A673 (cell line): ENCODE measurements at places on chromosomes 7 and 10.

GRCh38 chr7:92246360-92247101 lies 757 bp downstream of the ANKIB1 start:
- H3K4me3 ChIP-seq: peak overlapping the region; percentile 83
- no peaks in the 10 kb centered on the region for H3K27me3 ChIP-seq
- peaks cover 5% of the 10 kb centered on the region for H3K36me3 ChIP-seq
- H3K27ac ChIP-seq: peak overlapping the region; percentile 83
- DNase-seq: peak; percentile 51

GRCh38 chr10:31374146-31374696 lies 55.2 kb downstream of the ZEB1 start:
- no peaks in the 10 kb centered on the region for H3K4me1 ChIP-seq
- no peak for DNase-seq
- H3K36me3 ChIP-seq: no peaks in the 10 kb centered on the region
- H3K27me3 ChIP-seq: no peaks in the 10 kb centered on the region
- H3K27ac ChIP-seq: no peak overlapping the region

GRCh38 chr7:9680713-9681112 lies 1247.3 kb downstream of the NXPH1 start:
- no peaks in the 10 kb centered on the region for H3K36me3 ChIP-seq
- H3K4me1 ChIP-seq: no peaks in the 10 kb centered on the region
- DNase-seq: no peak
- H3K27ac ChIP-seq: no peak overlapping the region
- no peak overlapping the region for H3K4me3 ChIP-seq

- no peak overlapping the region for H3K4me3 ChIP-seq
- no peaks in the 10 kb centered on the region for H3K27me3 ChIP-seq
- no peaks in the 10 kb centered on the region for H3K4me1 ChIP-seq
- H3K36me3 ChIP-seq: no peaks in the 10 kb centered on the region
Observed at GRCh38 chr7:134737566-134738345, 41.7 kb upstream of the CALD1 start.

DNA sequence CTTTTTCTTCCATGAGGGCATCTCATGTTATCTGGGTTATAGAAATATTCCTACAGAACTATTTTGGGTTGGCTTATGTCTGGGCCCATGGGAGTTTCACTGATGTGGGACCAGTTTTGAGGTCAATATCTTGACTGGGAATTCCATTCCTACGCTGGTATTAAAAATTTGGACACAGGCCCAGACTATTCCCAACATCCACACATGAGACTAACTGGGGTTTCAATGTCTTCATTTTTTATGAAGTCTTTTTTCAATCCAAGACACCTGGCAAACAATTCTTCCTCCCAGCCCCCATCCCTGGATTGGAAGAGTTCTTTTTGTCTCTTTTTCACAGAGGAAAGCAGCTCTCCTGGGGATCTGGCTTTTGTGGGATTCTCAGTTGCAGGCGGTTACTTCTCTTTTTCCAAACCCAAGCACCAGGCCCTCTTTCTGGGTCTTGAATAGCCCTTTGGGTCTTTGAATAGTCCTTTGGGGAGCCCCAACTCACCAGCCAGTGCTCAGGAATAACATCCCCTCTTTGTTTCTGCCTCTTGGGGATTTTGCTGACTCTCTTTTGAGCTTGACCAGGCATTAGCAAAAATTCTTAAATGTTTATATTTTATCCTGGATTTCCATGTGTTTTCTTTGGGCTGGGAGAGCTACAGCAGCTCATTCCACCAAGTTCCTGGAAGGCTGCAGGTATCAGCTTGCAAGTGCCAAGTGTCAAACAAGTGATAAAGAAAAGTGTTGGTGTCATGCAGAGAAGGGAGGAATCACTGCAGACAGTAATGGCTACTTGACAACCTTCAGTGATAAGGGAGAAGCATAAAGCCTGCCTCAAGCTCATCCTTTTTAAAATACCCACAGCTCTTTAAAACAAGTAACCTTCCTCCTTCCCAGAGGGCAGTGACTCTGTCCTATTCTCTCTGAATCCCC lies 234.3 kb downstream of the ADAM12 start:
- H3K36me3 ChIP-seq: no peaks in the 10 kb centered on the region
- peaks cover 38% of the 10 kb centered on the region for H3K4me1 ChIP-seq
- H3K27ac ChIP-seq: no peak overlapping the region
- no peaks in the 10 kb centered on the region for H3K27me3 ChIP-seq
- no peak overlapping the region for H3K4me3 ChIP-seq

DNA sequence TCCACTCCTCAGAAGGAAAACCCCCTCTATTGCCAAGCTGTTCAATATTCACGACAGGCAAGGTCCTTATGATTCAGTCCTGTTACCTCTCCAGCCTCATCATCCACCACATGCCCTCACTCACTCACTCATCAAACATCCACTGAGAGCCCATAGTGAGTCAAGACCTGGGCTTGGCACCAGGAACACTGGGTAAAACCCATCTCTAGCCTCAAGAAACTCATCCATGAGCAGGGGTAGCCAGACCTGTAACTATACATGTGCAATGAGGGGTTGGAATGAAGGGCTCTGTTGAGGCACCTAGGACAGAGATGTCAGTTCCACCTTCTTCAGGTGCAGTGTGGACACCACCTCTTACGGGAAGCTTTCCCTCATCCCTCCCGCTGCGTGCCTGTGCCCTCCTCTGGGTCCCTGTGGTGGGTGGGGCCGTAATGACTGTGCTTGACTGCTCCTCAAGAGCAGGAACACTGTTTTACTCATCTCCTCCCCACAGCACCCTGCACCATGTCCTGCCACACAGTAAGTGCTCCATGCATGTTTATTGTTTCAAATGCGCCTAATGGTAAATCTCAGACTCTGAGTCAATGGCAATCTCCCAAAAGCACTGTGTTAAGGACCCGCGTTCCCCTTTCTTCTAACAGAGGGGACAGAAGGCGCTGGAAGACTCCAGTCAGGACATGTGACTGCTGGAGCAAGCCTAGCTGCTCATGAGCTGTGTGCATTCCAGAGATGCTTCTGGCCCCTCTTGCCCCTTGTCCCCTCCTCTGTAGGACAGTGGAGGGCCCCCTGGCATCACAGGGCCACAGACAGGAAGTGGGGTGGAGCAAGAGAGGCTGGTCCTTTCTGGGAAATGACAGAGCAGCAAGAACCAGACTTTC lies 95.4 kb downstream of the HIPK2 start:
- H3K27me3 ChIP-seq: no peaks in the 10 kb centered on the region
- no peak for DNase-seq
- H3K4me1 ChIP-seq: peaks cover 12% of the 10 kb centered on the region
- no peak overlapping the region for H3K4me3 ChIP-seq
- H3K27ac ChIP-seq: no peak overlapping the region
- no peaks in the 10 kb centered on the region for H3K36me3 ChIP-seq

DNA sequence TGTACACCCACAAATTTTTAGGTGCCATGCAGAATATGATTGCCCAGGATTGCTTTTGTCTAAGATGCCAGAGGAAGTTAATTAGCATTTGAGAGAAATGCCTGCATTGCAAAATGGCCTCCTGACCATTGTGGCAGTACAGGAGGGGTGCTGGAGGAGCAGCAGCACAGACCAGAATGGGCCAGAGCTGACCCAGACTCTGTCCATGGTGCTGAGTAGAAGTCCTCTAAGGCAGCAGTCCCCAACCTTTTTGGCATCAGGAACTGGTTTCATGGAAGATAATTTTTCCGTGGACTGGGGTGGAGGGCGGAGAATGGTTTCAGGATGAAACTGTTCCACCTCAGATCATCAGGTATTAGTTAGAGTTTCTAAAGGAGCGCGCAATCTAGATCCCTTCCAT lies 217.8 kb upstream of the AGK start:
- no peak overlapping the region for H3K27ac ChIP-seq
- no peak for DNase-seq
- H3K36me3 ChIP-seq: no peaks in the 10 kb centered on the region
- H3K4me1 ChIP-seq: no peaks in the 10 kb centered on the region
- no peak overlapping the region for H3K4me3 ChIP-seq

DNA sequence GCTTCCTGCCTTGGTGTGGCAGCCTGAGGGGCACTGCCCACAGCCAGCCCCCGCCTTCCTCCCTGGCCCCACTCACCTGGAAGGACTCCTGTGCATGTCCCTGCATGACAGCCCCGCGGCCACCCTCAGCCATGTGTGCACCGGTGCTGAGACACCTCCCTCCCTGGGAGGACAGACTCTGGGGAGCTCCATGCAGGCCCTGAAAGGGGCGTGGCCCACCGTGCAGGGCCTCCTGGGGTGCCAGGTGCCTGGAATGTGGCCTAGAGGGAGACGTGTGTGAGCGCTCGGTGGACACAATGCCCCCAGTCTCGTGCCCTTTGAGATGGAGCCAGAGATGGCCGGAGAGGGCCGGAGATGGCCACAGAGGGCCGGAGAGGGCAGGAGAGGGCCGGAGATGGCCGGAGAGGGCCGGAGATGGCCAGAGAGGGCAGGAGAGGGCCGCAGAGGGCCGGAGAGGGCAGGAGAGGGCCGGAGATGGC lies 59.1 kb upstream of the PPP2R2D start:
- no peak overlapping the region for H3K4me3 ChIP-seq
- H3K27me3 ChIP-seq: no peaks in the 10 kb centered on the region
- no peak for DNase-seq
- no peaks in the 10 kb centered on the region for H3K4me1 ChIP-seq
- no peak overlapping the region for H3K27ac ChIP-seq

- peaks cover 29% of the 10 kb centered on the region for H3K4me1 ChIP-seq
- no peaks in the 10 kb centered on the region for H3K36me3 ChIP-seq
- H3K27me3 ChIP-seq: no peaks in the 10 kb centered on the region
- peak overlapping the region; percentile 80 for H3K27ac ChIP-seq
Observed at GRCh38 chr7:122983261-122983660, 12.2 kb downstream of the TAS2R16 start.

GRCh38 chr10:43068136-43068395 lies 8.8 kb upstream of the RET start:
- H3K27me3 ChIP-seq: no peaks in the 10 kb centered on the region
- H3K36me3 ChIP-seq: no peaks in the 10 kb centered on the region
- no peak overlapping the region for H3K4me3 ChIP-seq
- peaks cover 14% of the 10 kb centered on the region for H3K4me1 ChIP-seq

DNA sequence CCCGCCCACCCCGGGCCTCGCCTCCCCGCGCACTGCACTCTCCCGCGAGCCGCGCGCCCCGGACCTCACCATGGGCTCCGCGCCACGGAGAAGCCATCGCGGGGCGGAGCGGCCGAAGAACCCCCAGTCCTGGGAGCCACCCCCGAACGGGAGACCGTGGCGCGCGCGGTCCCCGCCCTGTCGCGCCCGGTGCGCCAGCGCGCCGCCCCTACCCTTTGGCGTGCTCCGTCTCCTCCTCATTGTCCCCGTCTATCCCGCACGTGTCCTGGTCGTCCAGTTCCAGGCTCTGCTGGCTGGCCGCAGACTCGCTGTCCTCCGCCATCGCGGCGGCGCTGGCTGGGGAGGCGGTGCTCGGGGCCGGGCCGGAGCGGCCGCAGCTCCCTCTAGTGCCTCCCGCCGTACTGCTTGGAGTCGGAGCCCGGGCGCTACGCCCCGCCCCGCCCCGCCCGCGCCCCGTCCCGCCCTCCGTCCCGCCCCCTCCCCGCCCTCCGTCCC lies at the start of gene NMT2:
Gene NMT2 (minus strand): TSS at position 403 of the 495 bp plus-strand sequence. CDS start 81 bp downstream, at position 322.
- H3K4me1 ChIP-seq: peaks cover 26% of the 10 kb centered on the region
- H3K27ac ChIP-seq: peak within 1 kb of the TSS; percentile 80
- H3K36me3 ChIP-seq: no peaks in the 10 kb centered on the region
- peak within 1 kb of the TSS; percentile 95 for H3K4me3 ChIP-seq
- DNase-seq: peak; percentile 87

DNA sequence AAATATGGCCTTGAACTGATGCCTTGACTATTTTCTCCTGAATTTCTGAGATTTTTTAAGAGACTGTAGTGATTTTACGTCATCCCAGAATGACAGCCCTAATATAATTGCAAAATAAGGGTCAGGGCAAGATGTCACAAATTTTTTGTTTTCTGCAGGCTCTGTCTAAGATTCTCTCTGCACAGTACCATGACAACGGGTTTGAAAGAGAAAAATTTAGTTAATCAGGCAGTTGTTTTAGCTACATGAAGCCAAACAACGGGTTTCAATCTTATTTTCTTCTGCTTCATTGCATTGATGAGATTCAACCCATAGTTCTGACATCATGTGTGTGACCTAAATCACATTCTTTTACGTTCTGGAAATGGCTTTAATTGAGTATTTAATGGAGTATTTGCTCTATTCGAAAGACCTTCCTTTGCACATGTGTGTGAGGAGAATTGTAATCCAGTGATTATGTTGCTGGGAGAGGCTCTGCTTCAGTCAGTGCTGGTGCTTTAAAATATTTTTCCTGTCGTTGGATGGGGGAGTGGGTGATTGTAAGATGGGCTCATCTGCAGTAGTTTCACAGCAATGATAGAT lies 118.0 kb upstream of the RHOBTB1 start:
- H3K4me1 ChIP-seq: no peaks in the 10 kb centered on the region
- no peaks in the 10 kb centered on the region for H3K27me3 ChIP-seq
- no peaks in the 10 kb centered on the region for H3K36me3 ChIP-seq

- no peaks in the 10 kb centered on the region for H3K4me1 ChIP-seq
- peaks cover 3% of the 10 kb centered on the region for H3K27me3 ChIP-seq
- H3K27ac ChIP-seq: no peak overlapping the region
- no peaks in the 10 kb centered on the region for H3K36me3 ChIP-seq
- DNase-seq: no peak
Observed at GRCh38 chr10:126064512-126064911, 168.1 kb downstream of the FANK1 start.

DNA sequence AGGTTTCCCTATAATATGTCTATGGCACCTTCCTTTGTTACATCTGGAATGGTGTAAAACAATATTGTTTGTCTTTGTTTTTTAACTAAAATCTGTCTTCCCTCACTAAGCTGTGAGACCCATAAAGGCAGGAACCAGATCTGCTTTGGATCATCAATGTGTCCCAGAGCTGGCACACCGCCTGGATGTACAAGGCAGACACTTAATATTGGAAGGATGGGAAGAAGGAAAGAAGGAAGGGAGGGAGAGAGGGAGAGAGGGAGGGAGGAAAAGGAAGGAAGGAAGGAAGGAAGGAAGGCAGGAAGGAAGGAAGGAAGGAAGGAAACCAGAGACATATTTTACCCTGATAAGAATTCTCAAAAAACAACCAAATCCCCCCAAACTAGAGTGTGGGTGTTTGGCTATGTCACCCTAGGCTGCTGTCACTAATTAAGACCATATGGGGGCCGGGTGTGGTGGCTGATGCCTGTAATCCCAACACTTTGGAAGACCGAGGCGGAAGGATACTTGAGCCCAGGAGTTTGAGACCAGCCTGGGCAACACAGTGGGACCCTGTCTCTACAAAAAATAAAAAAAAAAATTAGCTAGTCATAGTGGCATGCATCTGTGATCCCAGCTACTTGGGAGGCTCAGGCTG lies 59.6 kb downstream of the SH3PXD2A start:
- peak; percentile 97 for DNase-seq
- no peak overlapping the region for H3K4me3 ChIP-seq
- no peaks in the 10 kb centered on the region for H3K27me3 ChIP-seq

- H3K4me1 ChIP-seq: no peaks in the 10 kb centered on the region
- H3K36me3 ChIP-seq: no peaks in the 10 kb centered on the region
- no peak overlapping the region for H3K4me3 ChIP-seq
- no peak overlapping the region for H3K27ac ChIP-seq
- H3K27me3 ChIP-seq: no peaks in the 10 kb centered on the region
- DNase-seq: no peak
Observed at GRCh38 chr7:108598914-108599580, 29.4 kb downstream of the DNAJB9 start.

GRCh38 chr10:24344279-24344678 lies 135.3 kb downstream of the KIAA1217 start:
- peak; percentile 77 for DNase-seq
- H3K27me3 ChIP-seq: no peaks in the 10 kb centered on the region
- peak overlapping the region; percentile 8 for H3K4me3 ChIP-seq
- no peaks in the 10 kb centered on the region for H3K36me3 ChIP-seq

GRCh38 chr7:159024280-159024951 lies 120.3 kb downstream of the VIPR2 start:
- DNase-seq: no peak
- no peak overlapping the region for H3K4me3 ChIP-seq
- H3K4me1 ChIP-seq: no peaks in the 10 kb centered on the region
- no peak overlapping the region for H3K27ac ChIP-seq
